ENCODE measurements at places on chromosomes 1 and 21.

DNA sequence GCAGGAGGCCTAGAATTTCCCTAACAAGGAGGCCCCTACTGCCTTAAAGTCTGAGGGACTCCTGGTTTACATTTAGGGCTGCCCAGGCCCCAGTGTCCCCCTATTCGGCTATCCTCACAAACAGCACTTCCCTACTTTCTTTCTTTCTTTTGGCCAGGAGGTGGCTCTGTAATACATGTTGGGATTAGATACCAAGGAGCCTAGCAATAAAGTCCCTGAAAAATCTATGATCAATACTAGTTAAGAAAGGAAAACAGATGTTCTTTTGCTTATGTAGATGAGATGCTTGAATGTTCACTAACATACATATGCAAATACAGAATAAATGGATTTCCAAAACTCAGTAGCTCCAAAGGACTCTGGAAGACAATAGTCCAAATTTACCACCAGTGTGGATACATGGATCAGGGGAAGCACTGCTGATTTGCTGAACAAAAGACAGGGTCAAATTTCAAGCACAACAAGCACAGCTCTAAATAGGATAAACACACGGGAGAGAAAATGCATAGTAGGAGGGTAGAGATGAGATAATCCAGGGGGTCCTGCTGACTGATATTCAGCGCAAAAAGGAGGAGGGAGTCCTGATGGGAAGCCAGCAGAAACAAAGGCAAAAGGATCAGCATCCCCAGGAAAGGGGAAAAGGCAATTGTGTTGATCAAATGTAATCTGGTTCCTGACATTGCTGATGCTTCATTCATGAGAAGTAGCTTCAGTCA, 240.0 kb downstream of the NUF2 start:
- peak; percentile 88 for DNase-seq

- no peak for DNase-seq
Observed at GRCh38 chr1:204321665-204322064, 38.1 kb downstream of the PLEKHA6 start.

DNA sequence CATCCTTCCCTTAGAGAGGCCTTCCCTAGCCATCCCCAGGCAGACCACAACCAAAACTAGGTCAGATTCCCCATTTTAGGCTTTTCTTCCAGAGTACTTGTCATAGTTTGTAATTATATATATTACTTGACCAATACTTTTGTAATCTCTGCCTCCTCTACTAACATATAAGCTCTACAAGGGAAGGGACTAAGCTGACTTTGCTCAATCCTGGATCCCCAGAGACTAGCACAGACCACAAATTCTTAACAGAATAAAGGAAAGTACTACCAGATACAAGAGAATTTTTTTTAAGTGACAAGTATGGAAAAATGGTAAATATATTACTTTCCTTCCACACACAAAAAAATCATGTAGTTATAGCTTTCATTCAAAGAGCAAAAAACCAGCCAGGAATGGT, 2.0 kb downstream of the ZMYM6 start:
- no peak for DNase-seq

GRCh38 chr1:168344517-168344916, 63.8 kb downstream of the TBX19 start:
- DNase-seq, result no peak

DNA sequence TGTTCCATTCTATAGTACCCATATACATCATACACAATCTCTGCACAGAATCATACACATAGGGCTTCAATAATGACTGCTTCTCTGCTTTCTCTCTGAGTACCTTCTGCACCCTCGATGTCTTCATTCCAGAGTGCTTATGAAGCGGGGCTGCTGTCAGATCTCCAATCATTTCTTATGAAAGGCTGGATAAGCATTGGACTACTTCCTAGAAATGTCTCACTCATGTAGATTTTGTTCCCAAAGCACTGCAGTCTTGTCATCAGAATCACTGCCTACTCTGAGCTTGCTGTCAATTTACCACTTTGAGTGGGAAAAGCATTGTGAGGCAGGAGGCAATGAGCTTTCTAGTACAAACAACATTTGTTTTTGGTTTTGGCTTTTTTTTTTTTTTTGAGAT, 179.0 kb downstream of the SLC35F3 start:
- DNase-seq, result no peak

DNA sequence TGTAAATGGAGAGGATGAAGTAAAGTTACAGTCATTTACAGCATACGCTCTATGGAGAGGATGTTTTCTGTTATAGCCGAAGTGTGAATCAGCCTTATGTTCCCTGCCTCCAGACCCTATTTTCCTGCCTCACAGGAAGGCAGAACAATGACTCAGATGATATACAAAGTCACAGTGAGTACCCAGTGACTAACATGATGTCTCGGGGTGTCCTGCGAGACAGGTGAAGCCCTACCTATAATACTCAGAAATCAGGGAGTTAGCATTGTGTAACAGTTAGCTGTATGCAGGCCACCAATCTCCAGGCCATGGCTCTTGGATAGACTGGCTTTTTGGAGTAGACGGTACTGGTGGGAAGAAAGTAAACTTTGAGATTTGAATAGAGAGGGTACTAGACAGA, 55.6 kb upstream of the FBXO28 start:
- no peak for DNase-seq

Measured in NCI-H748 treated with DMSO at 0.1 percent for 48 hours (cell line).